ENCODE measurements at places on chromosomes 11 and 22.

GRCh38 chr11:48103621-48104567 is 112.7 kb upstream of the OR4B1 start:
- DNase-seq: no peak

DNA sequence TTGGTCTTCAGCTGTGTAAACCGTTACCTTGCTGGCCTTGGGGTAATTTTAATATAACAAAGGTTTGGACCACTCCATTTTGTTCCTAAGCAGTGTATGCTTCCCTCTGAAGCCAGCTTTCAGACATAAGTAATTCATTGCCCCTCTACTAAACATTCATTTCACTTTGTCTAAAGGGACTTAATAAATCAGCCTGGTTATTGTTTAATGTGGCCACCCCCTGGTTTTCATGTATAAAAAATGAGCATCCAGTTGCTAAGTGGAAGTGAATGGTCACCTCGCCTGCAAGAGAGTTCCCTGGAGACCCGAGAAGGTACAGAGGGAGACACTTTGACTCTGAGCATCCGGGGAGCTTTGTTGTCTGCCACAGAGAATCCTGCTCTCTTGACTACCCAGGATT is 3.9 kb downstream of the ABTB2 start:
- DNase-seq: no peak

GRCh38 chr22:26276529-26277160 is 107.4 kb downstream of the SEZ6L start:
- DNase-seq: no peak

GRCh38 chr11:13315517-13316432 is 38.2 kb downstream of the BMAL1 start:
- DNase-seq: no peak

DNA sequence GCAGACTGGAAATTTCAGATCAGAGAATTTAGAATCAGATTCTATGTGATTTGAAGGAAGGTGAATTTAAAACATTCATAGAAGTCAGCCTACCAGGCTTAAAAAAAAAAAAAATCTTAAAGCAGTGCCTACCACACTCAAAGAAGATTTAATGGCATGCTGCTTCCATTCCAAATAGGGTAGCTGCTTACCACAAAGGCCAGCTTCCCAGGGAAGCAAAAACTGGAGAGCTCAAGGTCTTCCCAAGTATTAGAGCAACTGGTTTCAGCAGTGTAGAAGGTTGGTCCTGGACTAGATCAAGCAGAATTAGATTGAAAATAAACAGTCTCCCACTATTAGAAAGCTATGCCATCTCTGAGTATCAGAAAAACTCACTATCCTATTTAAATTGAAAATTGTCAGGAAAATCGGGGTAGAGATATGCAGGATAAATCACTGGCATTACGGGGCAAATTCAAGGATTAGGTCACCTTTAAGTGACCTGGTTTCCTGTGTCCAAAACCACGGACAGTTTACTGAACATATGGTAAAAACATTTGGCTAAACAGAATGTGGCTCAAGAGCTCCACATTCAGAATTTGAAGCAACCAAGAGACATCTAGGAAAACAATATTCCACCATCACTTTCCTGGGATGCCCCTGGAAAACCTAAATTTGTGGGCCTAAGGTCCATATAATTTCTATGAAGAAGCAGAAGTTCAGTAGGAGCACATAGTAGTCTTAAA is 1.3 kb downstream of the C11orf42 start:
- DNase-seq: no peak

GRCh38 chr11:76209973-76210930 is 4.0 kb upstream of the WNT11 start:
- peak; percentile 32 for DNase-seq

DNA sequence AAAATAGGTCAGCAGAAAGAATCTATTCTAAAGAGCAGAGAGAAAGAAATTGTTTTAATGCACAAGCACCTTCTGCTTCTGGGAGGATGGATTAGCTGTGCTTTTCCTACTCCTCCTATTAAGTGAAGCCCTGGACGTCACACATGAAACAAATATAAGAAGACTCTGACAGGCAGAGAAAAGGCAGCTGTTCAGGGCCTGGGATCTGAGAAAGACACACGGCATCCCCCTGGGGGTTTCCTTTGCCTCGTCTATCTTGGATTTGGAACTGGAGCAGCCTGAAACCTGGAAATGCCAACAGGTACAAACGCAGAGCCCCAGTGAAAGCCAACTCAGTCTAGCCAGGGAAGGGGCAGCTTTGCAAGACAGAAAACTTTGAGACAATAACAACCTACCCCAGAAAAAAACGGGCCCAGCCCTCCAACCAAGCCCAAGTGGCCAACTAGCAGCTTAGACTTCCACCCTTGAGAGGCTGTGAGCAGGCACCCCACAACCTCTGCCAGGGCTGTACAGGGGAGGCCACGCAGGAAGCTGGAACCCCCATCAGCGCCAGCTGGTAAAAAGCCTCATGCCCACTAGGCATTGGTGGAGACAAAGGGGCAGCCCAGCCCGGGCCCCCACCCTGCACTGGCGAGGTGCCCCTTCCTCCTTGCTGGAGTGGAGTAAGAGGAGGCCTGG is 7.3 kb downstream of the CERK start:
- DNase-seq: no peak

DNA sequence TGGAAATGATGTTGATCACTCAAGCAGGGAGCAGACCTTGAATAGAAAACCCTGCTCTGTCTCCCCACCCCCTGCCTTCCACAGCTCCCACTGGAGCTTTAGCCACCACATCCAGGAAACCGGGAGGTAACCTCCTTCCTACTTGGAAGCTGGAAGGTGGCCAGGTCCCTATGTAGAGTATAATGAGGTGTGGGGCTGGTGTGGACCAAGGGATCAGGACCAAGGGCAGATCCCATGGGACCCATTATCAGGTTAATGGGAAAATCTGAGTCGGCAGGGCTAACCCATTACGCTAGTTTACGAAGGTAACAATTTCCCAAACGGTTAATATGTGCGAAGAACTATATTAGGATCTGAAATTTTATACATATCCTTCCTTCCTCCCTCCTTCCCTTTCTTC is 321.9 kb downstream of the MIAT start:
- no peak for DNase-seq

DNA sequence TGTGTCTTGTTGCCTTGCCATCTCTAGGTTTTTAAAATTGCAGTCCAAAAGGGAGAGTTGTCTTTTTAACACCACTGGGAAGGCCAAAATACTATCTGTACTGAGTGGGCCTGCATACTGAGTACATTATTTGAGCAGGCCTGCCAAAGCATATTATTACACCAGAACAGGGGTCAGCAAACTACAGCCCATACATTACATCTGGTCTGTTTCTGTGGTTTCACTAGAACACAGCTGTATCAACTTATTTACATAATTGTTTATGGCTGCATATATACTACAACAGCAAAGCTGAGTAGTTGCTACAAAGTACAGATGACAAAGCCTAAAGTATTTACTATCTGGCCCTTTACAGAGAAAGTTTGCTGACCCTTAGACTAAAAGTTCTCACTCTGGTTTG is 74.0 kb downstream of the USP35 start:
- no peak for DNase-seq

DNA sequence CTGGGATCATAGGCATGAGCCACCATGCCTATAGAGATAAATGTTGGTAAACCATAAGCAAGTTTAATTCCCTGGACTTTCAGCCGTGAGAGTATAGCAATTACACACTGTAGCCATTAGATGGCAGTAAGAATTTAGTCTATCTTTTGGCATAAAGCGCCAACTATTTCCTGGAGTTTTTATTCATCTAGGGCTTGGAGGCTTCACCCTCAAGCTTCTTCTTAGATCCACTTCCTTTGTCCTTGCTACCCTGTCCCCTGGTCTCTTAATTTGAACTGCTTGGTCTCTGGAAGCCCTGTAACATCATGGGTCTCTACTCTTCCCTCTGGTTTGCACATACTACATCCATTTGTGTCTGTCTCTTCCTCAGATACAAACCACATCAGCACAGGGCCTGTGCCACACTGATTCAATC is 38.2 kb downstream of the OR10A6 start:
- DNase-seq: peak; percentile 41

DNA sequence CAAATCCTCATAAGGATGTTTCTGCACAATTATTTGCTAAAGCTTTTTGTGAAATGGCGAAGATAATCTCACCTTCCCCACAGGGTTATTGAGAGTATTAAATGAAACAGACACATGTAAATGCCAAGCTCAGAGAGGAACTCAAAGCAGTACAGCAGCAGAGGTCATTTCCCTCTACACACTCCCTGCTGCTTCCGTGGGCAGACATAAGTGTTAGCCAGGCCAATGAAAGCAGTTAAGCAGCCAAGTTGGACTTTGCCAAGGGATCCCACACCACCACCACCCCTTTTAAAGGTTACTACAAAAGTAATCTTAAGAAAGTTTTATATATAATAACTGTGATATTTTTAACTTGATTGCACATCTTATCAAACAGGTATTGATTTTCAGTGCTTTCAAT is 4.0 kb upstream of the FAM111A start:
- DNase-seq: no peak

DNA sequence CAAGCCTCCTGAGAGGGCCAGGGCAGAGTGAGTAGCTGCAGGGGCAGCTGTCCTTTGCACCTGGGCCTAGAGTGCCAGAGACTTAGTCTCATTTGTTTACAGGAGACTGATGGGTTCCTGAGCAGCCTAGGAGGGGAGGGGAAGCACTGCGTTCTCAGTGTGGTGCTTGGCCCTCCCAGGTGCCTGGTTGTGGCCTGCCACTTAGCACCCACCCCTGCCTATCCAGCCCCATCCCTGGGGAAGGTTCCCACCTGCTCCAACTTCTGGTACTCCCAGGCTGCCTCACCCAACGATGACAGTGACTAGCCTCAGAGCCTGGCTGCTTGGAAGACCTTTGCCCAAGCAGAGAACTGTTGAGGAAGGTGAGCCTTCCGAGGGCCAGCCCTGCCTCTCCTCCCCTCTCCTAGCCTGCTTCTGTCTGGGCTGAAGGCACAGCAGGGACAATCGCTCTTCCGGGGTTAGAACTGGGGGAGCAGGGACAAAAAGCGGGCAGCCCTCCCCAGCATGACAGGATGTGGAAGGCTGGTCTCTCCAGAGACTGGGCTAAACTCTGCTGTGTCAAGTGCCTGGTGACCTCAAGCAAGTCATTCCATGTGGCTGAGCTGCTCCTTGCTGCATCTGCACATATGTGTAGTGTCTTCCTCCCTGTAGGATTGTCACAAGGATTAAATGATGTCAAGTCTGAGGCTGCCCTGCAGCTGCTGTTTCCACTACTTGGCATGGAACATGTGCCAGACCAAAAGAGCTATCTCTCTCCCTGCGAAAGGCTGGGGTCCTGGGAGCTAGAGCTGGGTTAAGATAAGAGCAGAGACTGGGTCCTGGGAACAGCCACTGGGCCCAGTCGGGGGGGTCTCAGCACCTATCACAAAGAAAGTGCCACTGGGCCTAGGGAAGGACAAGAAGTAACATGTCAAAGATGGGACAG is 9.9 kb downstream of the KCNQ1OT1 start:
- DNase-seq: no peak

DNA sequence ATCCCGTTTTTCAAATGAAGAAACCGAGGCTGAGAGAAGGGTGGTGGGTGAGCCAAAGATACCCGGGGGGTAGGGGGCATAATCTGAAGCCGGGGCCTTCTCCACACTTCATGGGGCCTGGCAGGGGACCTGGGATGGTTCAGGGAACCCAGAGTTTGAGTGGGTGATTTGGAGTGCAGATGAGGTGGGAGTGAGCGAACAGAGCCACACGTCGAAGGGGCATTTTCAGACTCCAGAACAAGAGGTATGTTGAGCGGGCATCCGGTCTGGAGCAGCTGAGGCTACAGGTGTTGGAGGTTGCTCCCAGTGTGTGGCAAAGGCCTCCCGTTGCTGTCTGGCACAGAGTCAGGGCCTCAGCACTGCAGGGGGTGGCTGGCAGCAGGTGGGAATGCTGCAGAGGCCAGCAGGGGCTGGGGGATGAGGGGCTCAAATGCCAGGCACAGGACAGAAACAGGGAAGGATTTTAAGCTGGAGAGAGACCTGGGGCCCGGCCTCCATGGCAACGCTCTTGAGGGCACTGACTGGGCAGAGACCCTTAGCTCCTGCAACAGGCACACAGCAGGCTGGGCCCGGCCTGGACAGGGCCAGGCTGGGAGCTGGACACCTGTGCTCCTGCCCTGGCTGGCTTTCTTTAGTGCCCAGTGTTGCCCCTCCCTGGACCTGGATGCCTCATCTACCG is 46.2 kb downstream of the WNT11 start:
- DNase-seq: no peak

DNA sequence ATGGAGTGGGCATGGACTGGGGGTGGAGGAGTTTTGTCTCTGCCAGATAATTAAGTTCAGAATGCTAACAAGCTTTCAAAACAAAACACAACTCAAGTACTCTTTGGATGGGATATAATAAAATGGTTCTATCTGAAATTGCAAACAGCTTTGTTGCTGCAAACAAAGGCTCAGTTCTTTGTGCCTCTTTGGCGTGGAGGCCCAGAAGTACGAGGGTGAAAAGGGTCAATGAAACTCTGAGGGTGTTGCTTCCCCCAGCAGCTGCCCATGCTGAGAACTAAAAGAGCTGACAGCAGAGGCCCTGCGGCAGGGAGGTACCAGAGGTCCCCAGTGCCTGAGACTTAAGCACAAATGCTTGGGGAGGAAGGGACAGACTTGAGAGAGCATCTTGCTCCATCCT is 26.5 kb upstream of the IGSF22 start:
- no peak for DNase-seq

- DNase-seq: peak; percentile 44
These were observed 17.2 kb downstream of the DLAT start for GRCh38 chr11:112042161-112042960.

DNA sequence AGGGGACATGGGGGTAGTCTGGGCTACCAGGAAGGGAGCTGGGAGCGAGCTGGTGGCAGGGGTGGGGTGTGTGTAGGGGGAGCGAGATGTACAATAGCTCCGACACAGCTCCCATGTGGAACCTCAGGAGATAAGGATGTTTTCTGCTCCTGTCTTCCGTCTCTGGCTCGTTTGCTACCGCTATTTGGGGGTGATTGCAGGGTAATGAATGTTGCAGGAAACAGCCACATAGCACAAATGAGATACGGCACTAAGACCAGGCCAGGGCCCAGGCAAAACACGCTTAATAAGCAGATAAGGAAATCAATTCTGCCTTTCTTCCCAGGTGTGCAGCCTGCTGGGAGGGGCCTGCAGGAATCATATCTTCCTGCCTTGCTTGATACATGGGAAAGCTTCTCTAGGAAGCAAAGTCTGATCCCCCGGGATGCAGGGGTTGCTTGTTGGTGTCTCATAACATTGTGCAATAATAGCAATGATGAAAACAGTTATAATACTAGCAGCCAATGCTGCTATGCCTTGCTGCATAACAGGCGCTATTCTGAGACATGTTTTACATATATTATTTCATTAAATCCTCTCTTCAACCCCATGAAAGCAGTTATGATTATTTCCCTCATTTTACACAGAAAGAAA is 158.7 kb downstream of the ST3GAL4 start:
- no peak for DNase-seq

DNA sequence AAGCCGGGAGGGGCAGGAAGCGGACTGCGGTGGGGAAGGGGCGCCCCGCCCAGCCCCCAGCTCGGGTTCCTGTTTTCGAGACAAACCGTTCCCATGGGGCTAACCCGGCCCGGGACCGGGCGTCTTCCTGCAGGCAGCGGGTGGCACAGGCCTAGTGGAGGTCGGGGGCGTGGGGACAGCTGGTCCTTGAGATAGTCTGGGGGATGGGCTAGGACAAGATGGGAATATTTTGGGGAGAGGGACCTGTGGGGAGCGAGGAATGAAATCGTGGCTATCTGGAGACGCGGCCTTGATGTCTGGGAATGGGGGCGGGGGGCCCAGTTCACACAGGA is 1.2 kb upstream of the RASGRP2 start:
- DNase-seq: no peak
